ENCODE measurements at places on chromosomes 3 and 15. TPM values are rescaled to one million over a fixed set of nuclear protein-coding genes. Genes with fewer than 3 reads are reported as not detected.

The DCBLD2 gene
- total RNA-seq = 1.9 TPM

The ACTC1 gene
- total RNA-seq = not detected

The CTXN2 gene
- total RNA-seq = not detected

The ZDHHC19 gene
- not detected for total RNA-seq

The SI gene
- total RNA-seq = not detected

The PEAK1 gene
- 26.5 TPM for total RNA-seq

The SLC22A14 gene
- total RNA-seq = not detected

The DUOX2 gene
- not detected for total RNA-seq
